ENCODE measurements at places on chromosomes 5 and 9.

- peak; percentile 59 for DNase-seq
Observed at GRCh38 chr5:54601411-54602230, 84.1 kb downstream of the SNX18 start.

GRCh38 chr5:36772276-36773140 lies 104.1 kb upstream of the NIPBL start:
- no peak for DNase-seq

- no peak for DNase-seq
Observed at GRCh38 chr5:91187032-91187431, 196.1 kb downstream of the ARRDC3 start.

DNA sequence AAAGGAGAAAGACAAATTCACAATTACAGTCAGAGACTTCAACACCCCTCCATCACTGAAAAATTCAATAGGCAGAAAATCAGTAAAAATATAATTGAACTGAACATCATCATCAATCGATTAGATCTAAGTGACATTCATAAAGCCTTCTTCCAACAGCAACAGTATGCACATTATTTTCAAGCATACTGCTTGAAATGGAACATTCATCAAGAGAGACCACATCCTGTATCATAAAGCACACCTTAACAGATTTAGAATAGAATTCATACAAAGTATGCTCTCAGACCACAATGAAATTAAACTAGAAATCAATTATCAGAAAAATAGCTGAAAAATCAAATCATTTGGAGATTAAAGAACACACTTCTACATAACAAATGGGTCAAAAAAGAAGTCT lies 39.1 kb downstream of the ERMP1 start:
- no peak for DNase-seq

GRCh38 chr5:81854485-81854884 lies 103.6 kb upstream of the SSBP2 start:
- DNase-seq: no peak

DNA sequence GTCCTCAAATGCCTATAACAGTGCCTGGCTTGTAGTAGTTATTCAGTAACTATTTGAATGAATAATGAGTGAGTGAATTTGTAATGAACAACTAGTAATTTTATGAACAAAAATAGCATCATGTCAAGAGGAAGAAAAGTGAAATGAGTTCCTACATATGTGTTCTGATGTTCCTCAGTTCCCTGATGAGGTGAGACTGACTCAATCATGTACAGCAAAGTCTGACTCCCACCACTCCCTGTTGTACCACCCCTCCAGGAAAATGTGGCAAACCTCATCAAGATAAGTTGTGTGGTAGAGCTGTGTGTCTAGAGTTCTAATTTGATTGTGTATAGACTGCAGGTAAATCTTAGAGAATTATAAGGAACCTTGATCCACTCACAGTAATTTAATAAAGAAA lies 201.6 kb downstream of the GOLPH3 start:
- no peak for DNase-seq

- no peak for DNase-seq
Observed at GRCh38 chr9:76859860-76860259, 46.1 kb downstream of the PRUNE2 start.
